ENCODE measurements at places on chromosomes 1 and 21. TPM values are rescaled to one million over a fixed set of nuclear protein-coding genes. Genes with fewer than 3 reads are reported as not detected.

The SAMSN1 gene
- not detected for total RNA-seq

The ATP1A4 gene
- not detected for total RNA-seq

The ATF3 gene
- 12.6 TPM for total RNA-seq

The HMGN1 gene
- 447 TPM for total RNA-seq

The COL16A1 gene
- total RNA-seq = 26.6 TPM

The LELP1 gene
- not detected for total RNA-seq

The C1QB gene
- not detected for total RNA-seq

The PLPPR4 gene
- total RNA-seq = not detected

The BNIPL gene
- total RNA-seq = 1.5 TPM

The CLCA4 gene
- not detected for total RNA-seq

The NLRP3 gene
- total RNA-seq = not detected

The RNF223 gene
- total RNA-seq = not detected

The SOX13 gene
- total RNA-seq = 11.5 TPM

The UMODL1 gene
- total RNA-seq = not detected

The LCE2C gene
- total RNA-seq = not detected

The HES5 gene
- not detected for total RNA-seq

The HSD11B1 gene
- not detected for total RNA-seq

The HES2 gene
- total RNA-seq = not detected

The TPTE gene
- not detected for total RNA-seq

The OPRD1 gene
- 0.79 TPM for total RNA-seq

The PDZK1IP1 gene
- not detected for total RNA-seq

The MIB2 gene
- 49.8 TPM for total RNA-seq

The MLLT11 gene
- 108 TPM for total RNA-seq

The PDC gene
- total RNA-seq = not detected

The MATN1 gene
- not detected for total RNA-seq

The RGS8 gene
- not detected for total RNA-seq

The HUNK gene
- total RNA-seq = 1.9 TPM

The LRRIQ3 gene
- total RNA-seq = 0.33 TPM

The USH2A gene
- not detected for total RNA-seq

The PYHIN1 gene
- not detected for total RNA-seq

The SPRR2E gene
- total RNA-seq = not detected

The PCNX2 gene
- total RNA-seq = 9.1 TPM

Data from A673 (cell line).